ENCODE measurements at places on chromosomes 16 and 17.

GRCh38 chr17:1645207-1646171 is at the start of gene SCARF1:
SCARF1 (minus strand) TSS chr17:1645732; CDS start chr17:1645697, 35 bp downstream.
- DNase-seq: no peak

DNA sequence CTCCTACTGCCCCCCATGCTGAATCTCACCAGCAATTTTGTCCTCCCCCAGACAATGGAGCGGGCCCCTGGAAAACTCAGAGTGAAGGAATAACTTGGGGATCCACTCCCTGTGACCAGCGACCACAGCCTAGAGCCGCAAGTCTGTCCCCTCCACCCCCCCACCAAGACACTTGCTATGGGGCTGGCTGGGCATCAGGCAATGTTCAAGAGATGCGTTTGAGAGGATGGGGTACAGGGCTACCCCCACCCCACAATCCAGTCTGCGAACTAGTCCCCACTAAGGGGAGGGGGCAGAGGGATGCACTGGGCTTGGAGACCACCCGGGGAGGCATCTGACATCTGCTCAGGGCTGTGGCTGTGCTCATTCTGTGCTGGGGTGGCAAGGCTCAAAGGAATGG is 2.4 kb downstream of the PPL start:
- no peak for DNase-seq

GRCh38 chr16:80947708-80948625 is 58.7 kb downstream of the CMC2 start:
- no peak for DNase-seq

GRCh38 chr17:8123695-8124349 is at the start of gene HES7:
HES7 (minus strand) TSS chr17:8124106; CDS start chr17:8124084, 22 bp downstream.
- no peak for DNase-seq

GRCh38 chr17:32909787-32910369 is 18.1 kb upstream of the TMEM98 start:
- DNase-seq: peak; percentile 80

- no peak for DNase-seq
Observed at GRCh38 chr17:12790249-12791106, 1.2 kb downstream of the ARHGAP44 start.

DNA sequence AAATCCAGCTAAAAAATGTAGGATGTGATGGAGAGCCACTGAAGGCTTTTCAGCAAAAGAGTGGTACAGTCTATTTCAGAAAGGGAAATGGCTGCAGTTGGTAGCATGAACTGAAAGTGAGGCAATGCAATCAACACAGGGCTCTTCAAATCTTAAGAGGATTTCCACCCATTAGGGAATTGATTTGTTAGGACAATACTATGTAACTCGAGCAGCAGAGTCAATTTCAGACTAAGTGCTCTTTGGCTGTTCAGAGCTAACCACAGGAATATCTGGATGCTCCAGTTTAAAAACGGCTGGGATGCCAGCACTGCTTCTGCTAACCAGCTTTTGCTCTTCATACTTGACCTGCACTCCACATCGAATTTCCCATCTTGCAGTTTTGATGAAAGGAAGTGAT is 24.6 kb downstream of the CACNG1 start:
- no peak for DNase-seq

All from H1 (cell line).